ENCODE measurements at places on chromosomes 1 and 21. TPM values are rescaled to one million over a fixed set of nuclear protein-coding genes. Genes with fewer than 3 reads are reported as not detected.

OR2L3 gene
- not detected for polyA plus RNA-seq

GRCh38 chr1:34236089-34236488 lies 59.4 kb downstream of the C1orf94 start:
- no peak for DNase-seq

PLEKHA6 gene
- 20.6 TPM for polyA plus RNA-seq

GRCh38 chr1:59375321-59376220 lies 78.7 kb downstream of the FGGY start:
- peak; percentile 98 for DNase-seq

ST6GALNAC5 gene
- polyA plus RNA-seq = 4.0 TPM

GUCA2A gene
- polyA plus RNA-seq = not detected

DNA sequence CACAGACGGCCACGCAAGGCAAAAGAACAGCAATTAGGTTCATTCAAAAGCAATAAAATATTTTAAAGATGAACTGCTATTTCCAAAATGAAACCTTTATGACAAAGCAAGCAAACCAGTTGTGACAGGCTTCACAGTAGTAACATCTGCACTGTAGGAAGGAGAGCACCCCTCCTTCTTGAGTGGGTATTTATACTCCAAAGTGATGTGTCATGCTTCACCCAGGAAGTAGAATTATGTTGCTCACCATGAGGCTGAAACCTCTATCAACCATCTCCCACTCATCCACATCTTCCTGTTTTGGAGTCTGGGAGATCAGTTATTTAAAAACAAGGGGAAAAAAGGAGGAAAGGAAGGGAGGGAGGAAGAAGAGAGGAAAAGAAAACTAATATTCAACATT lies 885 bp downstream of the OR2T10 start:
- no peak for DNase-seq

DNA sequence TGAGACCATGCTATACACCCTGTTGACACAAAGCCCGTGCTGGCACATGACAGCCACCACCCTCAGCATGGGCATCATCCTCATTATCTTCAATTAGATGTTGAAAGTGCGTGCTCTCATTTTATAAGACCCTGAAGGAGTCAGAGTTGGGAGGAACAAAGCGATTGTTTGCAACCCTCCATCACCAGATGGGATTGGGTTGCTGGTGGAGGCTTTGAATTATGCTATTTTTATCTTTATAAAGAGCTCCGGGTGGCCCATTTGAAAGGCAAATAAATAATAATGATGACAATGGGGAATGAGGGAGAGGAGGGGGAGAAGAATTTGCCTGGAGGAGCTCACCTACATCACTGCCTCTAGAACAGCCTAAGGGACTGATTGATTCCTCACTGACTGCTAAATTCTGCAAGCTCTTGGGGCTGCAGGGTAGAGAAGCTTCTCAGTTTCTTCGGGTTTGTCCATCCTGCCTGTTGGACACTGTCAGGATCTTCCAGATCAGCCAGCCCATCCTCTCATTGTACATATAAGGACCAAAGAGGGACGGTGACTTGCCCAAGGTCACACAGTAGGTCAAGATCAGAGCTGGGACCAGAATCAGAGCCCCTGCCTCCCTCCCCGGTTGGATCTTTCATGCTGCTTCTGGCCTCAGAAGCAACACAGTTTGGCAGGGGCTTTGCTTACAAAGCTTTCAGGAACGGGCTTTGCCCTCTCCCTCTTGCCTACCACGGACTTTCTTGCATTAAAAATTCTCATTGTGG lies 130.9 kb upstream of the ZBTB40 start:
- no peak for DNase-seq

GRCh38 chr1:11841245-11842153 lies 6.1 kb downstream of the NPPA start:
- peak; percentile 12 for DNase-seq

- DNase-seq = peak; percentile 79
Observed at GRCh38 chr1:43853161-43853921, 80.3 kb upstream of the ARTN start.

KCNJ9 gene
- polyA plus RNA-seq = not detected

CACNA1S gene
- polyA plus RNA-seq = not detected

DNA sequence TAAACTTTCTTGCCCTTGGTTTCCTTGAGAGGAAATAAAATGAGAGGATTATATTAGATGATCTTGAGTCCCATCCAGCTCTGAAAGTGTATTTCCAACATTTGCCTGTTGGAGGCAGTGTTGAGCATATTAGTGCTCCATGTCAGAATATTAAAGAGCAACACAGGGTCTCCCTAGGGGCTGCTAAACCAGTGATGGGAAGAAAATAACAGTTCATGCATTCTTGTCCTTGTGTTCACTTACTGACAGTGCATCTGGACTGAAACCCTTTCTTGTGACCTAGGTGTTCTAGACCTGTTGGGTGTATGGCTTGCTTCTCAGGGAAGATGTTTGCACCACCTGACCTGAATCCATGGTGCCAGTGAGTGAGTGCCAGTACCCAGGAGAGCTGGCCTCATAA lies 124.7 kb upstream of the KIAA0040 start:
- no peak for DNase-seq

EEIG2 gene
- 1.7 TPM for polyA plus RNA-seq

ADGRL2 gene
- 17.0 TPM for polyA plus RNA-seq
